ENCODE measurements at places on chromosomes 2 and 18.

DNA sequence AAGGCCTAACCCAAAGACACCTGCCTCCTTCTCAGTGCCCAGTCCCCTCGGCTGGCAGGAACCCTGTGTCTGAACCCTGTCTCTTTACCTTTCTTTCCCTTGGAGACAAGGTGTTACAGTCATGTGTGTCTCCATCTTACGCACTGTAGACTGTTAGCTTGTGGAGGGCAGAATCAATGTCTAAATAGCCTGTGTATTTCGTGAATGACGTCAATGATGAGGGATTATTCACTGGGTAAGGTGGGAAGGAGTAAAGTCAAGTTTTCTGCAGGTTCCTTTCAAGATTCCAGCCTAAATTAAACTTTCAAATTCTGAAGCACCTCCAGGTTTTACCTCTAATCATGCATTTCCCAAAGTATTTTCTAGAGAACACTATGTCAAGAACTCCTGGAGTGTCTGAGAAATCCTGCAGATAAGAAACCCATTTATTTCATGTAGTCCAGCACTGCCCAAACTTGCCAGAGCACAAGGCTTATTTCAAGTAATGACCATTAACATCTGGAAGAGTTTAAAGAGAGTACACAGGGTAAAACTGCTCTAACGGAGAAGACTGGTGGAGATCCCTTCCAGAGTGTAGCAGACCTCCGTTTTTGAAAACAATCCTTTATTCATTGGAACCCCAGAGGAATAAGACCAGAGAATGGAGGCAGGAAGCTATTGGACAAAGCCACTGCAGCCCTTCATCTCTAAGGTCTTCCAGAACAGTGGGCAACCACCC lies 72.8 kb downstream of the KCNF1 start:
- no peak for DNase-seq

- DNase-seq: no peak
Measured at GRCh38 chr2:190481339-190481738, 53.2 kb downstream of the NEMP2 start.

DNA sequence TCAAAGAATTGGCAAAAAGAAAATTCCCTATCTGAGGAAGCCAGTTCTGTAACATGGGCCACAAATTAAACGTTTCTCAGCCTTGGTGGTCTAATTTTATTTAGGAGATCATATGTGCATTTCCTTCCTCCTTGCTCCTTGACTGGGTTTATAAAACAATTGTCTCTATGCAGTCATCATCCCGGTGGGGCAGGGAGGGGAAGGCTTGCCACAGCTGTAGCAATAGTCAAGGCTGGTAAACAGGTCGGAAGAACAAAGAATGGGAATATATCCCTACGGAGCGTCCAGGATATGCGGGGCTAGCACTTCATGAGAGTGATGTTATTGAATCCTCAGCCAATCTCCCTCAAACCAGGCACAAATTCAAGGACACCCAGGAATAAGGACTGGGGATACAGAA lies 143.8 kb downstream of the RNF152 start:
- DNase-seq: no peak

GRCh38 chr2:127176371-127177311 lies 43.5 kb downstream of the CYP27C1 start:
- DNase-seq: peak; percentile 77

- DNase-seq: no peak
Measured at GRCh38 chr2:6906165-6906741, 11.0 kb upstream of the RNF144A start.

- no peak for DNase-seq
Measured at GRCh38 chr2:72127401-72128058, 20.1 kb downstream of the CYP26B1 start.

DNA sequence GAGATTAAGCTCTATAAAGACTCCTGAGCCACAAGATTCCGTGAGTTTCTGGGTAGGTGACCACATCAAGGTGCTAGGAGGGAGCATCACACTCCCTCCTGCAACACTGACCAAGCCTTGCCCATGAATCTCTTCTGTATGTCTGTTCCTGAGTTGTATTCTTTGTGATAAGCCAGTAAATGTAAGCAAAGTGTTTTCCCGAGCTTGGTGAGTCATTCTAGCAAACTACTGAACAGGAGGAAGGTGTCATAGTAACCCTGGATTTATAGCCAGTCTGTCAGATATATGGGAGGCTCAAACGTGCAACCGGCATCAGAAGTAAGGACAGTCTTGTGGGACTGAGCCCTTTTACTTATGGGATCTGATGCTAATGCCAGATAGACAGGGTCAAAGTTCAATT lies 346.1 kb upstream of the KYNU start:
- peak; percentile 2 for DNase-seq

GRCh38 chr2:98577313-98577712 lies 31.0 kb downstream of the COA5 start:
- DNase-seq: no peak

DNA sequence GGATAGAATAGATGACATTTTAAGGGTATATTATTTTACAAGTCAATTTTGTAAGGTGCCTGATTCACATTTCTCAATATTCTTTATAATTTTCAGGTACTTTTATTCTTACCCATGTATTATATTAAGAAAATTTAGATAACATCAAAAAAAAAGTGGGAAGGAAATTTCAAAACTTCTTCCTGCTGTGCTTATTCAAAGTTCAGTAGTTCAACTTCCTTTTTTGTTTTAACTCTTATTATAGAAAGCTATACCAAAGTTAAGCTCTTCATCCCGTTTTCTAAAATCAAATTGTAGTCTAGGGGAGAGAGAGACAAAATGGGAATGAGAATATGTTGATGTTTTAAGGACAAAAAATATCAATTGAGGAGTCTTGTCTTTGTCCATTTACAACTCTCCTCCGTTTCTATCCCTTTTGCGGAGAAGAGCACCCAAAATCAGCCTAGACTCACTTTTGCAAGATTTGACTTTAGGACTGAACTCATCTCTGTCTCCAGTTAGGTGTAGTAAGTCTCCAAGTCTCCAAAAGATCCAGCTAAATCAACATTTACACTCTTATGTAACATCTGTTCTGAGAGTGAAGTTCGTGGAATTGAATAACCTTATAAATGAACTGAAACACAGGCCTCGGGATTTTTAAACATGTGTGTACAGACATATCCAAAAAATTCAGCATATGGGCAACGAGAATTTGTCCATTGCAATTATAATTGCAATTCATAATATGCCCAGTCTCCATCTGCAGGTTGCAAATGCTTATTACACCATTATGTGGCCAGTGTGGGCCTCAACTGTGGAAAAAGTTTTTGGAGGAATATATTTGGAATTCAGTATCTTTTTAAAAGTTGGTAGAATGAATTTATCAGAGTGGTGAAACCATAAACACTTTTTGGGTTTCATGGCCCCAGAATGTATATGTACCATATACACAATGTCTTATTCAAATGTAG lies 23.9 kb downstream of the FAM124B start:
- DNase-seq: no peak

DNA sequence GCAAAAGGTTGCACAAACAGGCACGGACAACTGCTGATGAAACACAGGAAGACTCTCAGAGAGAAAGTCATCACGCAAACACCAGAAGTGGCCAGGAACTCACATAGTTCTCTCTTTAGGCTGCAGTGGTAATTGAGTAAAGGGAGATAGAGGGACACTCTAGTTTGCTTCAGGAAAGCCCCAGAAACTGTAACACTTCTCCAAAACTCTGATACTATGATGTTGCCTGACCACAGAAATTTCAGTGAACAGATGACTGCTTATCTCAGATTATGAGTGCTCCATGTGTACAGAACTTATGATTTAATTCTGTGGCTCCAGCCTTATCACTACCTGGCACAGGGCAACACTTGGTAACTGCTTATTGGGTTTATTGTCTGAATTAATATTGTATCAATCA lies 311.5 kb upstream of the GYPC start:
- DNase-seq: no peak

- DNase-seq: no peak
Measured at GRCh38 chr18:45245091-45245511, 370.2 kb upstream of the SLC14A2 start.

DNA sequence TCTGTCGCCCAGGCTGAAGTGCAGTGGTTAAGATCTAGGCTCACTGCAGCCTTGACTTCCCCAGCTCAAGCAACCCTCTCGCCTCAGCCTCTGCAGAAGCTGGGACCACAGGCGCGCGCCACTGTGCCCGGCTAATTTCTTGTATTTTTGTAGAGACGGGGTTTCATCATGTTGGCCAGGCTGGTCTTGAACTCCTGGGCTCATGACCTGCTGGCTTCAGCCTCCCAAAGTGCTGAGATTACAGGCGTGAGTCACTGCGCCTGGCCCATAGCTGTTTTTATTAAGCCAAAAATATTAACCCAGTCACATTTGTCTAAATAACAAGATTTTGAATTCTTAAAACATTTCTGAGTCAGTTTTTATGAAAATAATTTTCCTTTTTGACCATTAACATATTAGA lies 6.3 kb upstream of the SFT2D3 start:
- no peak for DNase-seq

- peak; percentile 29 for DNase-seq
Measured at GRCh38 chr18:43620936-43621335, 343.6 kb upstream of the SYT4 start.

DNA sequence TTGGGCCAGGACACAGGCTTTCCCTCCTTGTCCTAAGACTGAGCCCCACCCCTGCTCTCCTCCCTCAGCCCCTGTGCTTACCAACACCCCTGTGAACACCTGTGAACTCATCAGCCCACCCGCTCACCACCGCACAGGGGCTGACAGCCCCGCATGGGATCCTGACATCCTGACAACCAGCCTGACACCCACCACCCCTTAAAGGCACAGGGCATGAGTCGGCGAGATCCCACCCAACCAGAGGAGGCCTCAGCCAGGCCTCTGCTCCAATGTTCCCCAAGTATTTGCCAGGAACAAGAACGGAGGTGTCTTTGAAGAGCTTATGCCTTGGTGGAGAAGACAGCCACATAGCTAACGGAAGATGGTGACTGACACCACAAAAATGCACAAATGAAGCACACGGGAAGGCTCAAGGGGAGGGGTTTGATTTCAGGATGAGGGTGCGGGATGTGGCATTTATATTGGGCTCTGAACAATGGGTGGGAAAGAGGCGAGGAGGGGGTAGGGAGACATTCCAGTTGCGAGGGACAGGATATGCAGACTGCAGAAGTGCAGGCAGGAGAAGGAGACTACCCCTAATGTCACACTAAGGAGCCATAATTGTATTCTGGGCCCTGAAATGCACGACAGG lies 11.0 kb downstream of the RAB11FIP5 start:
- DNase-seq: peak; percentile 84

DNA sequence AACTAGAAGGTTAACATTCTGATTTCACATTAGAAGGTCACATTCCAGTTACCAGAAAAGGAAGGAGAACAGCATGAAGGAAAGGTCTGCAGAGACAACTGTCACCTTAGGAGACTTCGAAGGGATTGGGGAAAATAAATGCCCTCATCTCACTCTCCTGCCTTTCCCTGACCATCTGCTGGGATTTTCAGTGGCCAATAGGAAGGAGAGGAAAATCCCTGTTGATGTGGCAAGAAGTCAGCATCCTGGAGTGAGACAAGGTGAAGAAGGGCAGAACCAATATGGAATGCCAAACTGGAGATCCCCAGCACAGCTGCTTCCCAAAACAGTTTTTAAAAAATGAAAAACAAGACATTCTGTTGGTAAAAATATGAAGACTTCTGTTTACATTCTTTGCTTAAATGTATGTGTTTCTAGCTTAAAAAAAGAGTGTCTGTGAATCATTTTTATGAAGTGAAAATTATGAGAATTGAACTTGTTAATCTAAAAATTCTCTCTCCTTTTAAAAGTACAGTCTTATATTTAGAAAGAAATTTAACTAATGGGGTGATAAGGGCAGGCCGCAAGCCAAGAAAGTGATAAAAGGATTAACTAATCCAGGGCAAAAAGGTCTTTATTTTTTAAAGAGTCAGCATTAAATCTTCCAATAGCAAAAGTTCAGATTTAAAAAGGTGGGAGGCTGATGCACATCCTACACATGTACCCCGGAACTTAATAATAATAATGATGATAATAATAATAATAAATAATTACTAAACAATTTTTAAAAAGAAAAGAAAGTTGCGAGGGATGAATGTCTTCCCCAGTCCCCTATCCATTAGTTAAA lies 160.6 kb upstream of the DOK6 start:
- no peak for DNase-seq

DNA sequence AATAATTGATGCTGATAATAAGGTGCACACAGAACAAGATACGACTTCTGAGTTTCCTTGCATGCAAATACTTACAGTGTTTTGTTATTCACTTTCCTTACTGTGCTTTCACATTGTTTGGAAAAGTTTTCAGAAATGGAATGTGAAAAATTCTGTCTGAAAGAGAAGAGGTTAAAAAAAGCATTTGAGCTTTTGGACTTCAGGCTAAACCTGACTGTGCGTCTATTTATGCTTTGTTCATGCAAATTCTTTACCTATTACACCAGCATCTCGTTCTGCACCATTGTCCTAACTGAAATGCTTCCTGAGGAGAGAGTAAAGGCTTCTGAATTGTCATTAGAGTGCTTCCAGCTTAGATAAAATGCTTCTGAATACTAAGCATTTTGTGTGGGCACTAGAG lies 61.4 kb downstream of the LHCGR start:
- DNase-seq: peak; percentile 51

DNA sequence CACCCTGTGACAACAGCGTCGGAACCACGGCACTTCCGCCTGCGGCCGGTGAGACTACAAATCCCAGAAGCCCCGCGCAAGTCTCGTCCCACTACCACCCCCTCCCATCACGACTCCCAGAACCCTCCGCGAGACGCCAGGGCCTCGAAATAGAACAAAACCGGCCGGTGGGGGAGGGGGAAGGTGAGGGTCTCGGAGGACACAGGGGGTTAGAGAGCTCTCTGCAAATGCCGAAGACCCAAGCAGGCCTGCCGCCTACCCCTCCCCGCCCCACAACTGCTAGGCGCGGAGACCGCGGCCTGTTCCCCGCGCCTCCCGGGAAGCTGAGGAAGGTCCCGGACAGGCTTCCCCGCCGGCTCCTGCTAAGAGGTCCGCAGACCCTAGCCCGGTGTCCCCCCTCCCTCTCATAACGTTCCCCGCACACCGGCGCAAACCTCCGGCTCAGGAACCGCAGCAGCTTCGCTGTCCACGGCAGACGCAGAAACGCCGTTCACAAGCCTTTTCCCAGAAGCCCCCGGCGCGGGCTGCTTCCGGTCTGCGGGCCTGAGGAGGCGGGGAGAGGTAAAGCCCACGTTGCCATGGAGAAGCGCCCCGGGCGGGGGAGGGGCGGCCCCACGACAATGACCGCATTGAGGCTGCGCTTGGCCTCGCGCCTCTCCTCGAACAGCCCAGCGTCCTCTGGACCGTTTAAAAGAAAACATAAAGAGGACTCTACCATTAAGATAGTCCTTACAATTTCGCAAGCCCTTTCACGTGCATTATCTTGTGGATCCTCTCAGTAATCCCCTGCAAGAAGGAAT lies at the start of gene ZNF24:
TSS of gene ZNF24 (minus strand) at position 485 of the 800 bp plus-strand sequence. CDS start 3,770 bp downstream, outside the sequence.
- DNase-seq: peak; percentile 95

GRCh38 chr2:9302755-9303154 lies 96.1 kb downstream of the ASAP2 start:
- DNase-seq: no peak

- no peak for DNase-seq
Measured at GRCh38 chr2:203436496-203436895, 98.6 kb downstream of the RAPH1 start.
